Osteoblast (primary cell): ENCODE measurements at places on chromosomes 13 and 19. TPM values are rescaled to one million over a fixed set of nuclear protein-coding genes. Genes with fewer than 3 reads are reported as not detected.

PEAK3 gene
- total RNA-seq: under 0.01 TPM in 1 of 2 replicates, not detected in the other

ZNF256 gene
- 5.8 and 5.9 TPM in 2 replicates for total RNA-seq

FREM2 gene
- total RNA-seq: not detected in 2 replicates

ACER1 gene
- total RNA-seq: under 0.01 TPM in 1 of 2 replicates, not detected in the other

CTXN1 gene
- 1.5 and 2.5 TPM in 2 replicates for total RNA-seq

HSPH1 gene
- 35.5 and 43.3 TPM in 2 replicates for total RNA-seq

CEACAM3 gene
- not detected in 2 replicates for total RNA-seq

FXYD1 gene
- not detected in 2 replicates for total RNA-seq

TNFSF9 gene
- 12.7 and 16.6 TPM in 2 replicates for total RNA-seq

NLRP7 gene
- total RNA-seq: not detected in 2 replicates

COMP gene
- total RNA-seq: 12.4 and 14.8 TPM in 2 replicates

ZGLP1 gene
- 0.59 and 0.72 TPM in 2 replicates for total RNA-seq

DOCK9 gene
- 29.8 and 44.5 TPM in 2 replicates for total RNA-seq

ZNF525 gene
- 6.8 and 8.0 TPM in 2 replicates for total RNA-seq

TMEM259 gene
- 74.0 and 84.0 TPM in 2 replicates for total RNA-seq

ZNF835 gene
- total RNA-seq: 0.29 and 0.72 TPM in 2 replicates

TNNI3 gene
- not detected in 2 replicates for total RNA-seq

POU2F2 gene
- under 0.01 and 0.88 TPM in 2 replicates for total RNA-seq

NKG7 gene
- not detected in 2 replicates for total RNA-seq

ZNF442 gene
- total RNA-seq: 3.5 and 4.0 TPM in 2 replicates

ZNF793 gene
- total RNA-seq: 1.8 and 2.1 TPM in 2 replicates

SLC6A16 gene
- 0.72 and 1.2 TPM in 2 replicates for total RNA-seq

CEACAM1 gene
- not detected in 2 replicates for total RNA-seq

PAF1 gene
- total RNA-seq: 29.3 and 29.8 TPM in 2 replicates

SCN1B gene
- total RNA-seq: 4.7 and 5.6 TPM in 2 replicates

MAST1 gene
- total RNA-seq: 0.29 and 0.72 TPM in 2 replicates

XAB2 gene
- 35.9 and 40.5 TPM in 2 replicates for total RNA-seq

GSX1 gene
- not detected in 2 replicates for total RNA-seq

RSPH6A gene
- total RNA-seq: under 0.01 and 0.29 TPM in 2 replicates

SPACA7 gene
- total RNA-seq: not detected in 2 replicates

ZNF132 gene
- 8.8 and 10.1 TPM in 2 replicates for total RNA-seq

IGFL2 gene
- total RNA-seq: not detected in 2 replicates

ZSCAN4 gene
- under 0.01 and 0.36 TPM in 2 replicates for total RNA-seq

LGALS7 gene
- not detected in 2 replicates for total RNA-seq

LRRC8E gene
- 10.5 and 17.4 TPM in 2 replicates for total RNA-seq

FSD1 gene
- 0.29 and 1.1 TPM in 2 replicates for total RNA-seq

LRG1 gene
- not detected in 2 replicates for total RNA-seq

SLC25A41 gene
- not detected in 2 replicates for total RNA-seq

ZNF837 gene
- 4.4 and 4.7 TPM in 2 replicates for total RNA-seq

PLPP2 gene
- 1.1 and 1.5 TPM in 2 replicates for total RNA-seq

SOX1 gene
- total RNA-seq: not detected in 2 replicates

LYL1 gene
- 0.29 and 0.36 TPM in 2 replicates for total RNA-seq

ZNF177 gene
- total RNA-seq: 0.72 and 1.8 TPM in 2 replicates

PSG2 gene
- total RNA-seq: 0.29 TPM in 1 of 2 replicates, not detected in the other

POP4 gene
- total RNA-seq: 59.4 and 61.0 TPM in 2 replicates

CBARP gene
- total RNA-seq: 1.8 and 2.9 TPM in 2 replicates

SPRY2 gene
- total RNA-seq: 5.0 and 6.5 TPM in 2 replicates

SYDE1 gene
- total RNA-seq: 45.1 and 56.8 TPM in 2 replicates

TMEM59L gene
- total RNA-seq: 0.36 and 2.1 TPM in 2 replicates

RNF17 gene
- under 0.01 TPM in 1 of 2 replicates, not detected in the other for total RNA-seq

IGLON5 gene
- total RNA-seq: not detected in 2 replicates

MCEMP1 gene
- total RNA-seq: not detected in 2 replicates
